ENCODE measurements at places on chromosomes 13 and 19.

- DNase-seq, result no peak
Measured at GRCh38 chr13:37132211-37132610, 26.7 kb upstream of the CSNK1A1L start.

DNA sequence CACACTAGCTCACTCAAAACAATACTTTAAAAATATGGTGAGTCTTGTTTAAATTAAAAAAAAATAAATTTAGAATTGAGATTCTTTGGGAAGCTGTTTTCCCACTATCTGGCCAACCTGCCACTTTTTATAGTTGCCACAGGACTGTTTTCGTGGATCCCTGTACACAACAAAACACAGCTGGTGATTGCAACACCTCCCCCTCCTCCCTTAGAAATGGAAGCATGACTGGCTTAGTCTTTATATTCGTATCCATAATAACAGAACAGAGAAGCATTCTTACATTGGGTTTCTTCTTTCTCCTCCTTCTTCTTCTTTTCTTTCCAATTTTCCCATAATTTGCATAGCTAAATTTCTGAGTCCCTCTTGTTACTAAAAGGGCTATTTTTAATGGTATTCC is 79.5 kb upstream of the GJB6 start:
- DNase-seq, result no peak

- no peak for DNase-seq
Measured at GRCh38 chr13:21328836-21329477, 130.1 kb downstream of the ZDHHC20 start.

DNA sequence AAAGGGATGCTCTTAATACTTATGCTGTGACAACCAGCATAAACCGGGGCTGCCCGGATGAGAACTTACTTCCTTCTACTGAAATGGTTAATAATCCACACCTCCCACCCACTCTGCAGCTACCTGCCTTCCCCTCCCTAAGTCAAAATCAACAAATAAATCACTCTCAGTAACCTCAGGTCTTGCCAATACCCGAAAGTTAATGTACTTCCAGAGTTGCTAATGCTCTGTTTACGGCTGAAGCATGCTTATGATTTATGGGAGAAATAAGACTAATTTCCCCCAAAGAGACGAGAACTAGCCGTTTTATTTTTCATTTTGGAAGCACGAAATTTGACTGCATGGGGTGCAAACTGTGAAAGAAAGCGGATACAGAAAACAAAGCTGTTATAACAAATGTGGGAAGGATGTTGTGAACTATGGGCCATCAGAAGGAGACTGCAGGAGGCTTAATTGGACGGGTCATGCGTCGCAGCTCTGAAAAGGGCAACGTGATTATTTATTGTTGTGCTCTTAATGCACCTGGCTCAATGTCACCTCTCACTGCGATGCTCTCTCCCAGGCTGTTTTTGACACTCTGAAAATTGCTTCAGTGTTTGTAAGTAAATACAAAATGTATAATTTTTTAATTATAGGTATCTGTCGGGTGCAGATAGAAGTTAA is 114.0 kb upstream of the SLC7A1 start:
- DNase-seq, result peak; percentile 99

DNA sequence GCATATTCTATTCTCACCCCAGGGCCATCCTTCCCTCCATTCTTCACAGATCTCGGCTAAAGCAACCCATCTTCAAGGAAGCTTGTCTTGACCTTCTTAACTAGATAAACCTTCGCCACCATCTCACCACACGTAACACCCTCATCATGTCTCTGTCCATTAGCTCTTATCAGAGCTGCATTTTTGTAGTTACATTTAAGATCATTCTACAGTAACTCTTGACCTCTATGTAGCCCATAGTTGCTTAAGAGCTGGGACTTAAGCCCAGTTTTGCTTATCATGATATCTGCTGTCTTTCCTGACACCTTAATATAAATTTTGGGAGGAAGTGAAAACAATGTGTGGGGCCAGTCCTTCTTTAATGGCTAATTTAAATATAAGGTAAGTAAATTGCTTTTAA is 345.1 kb downstream of the MTUS2 start:
- no peak for DNase-seq

DNA sequence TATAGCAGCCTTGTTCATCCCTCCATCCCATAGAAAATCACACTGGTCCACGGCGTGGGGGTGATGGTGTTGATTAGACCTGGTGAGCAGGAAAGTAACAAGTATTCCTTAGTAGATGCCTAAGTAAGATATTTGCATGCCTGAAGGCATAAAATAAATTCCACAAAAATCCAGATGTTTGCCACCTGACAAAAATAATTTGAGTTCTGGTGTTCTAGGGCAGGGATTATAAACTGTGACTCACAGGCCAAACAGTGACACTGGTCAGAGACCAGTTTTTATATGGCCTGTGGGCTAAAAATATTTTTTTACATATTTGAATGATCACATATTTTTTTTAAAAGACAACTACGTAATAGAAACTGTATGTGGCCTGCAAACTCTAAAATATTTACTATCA is 310.7 kb downstream of the RFC3 start:
- DNase-seq, result no peak

- DNase-seq, result no peak
Measured at GRCh38 chr13:98313023-98313921, 136.2 kb upstream of the RNF113B start.
